Lung microvascular endothelial cell (primary cell): ENCODE measurements at places on chromosomes 12 and 14. TPM values are rescaled to one million over a fixed set of nuclear protein-coding genes. Genes with fewer than 3 reads are reported as not detected.

DNA sequence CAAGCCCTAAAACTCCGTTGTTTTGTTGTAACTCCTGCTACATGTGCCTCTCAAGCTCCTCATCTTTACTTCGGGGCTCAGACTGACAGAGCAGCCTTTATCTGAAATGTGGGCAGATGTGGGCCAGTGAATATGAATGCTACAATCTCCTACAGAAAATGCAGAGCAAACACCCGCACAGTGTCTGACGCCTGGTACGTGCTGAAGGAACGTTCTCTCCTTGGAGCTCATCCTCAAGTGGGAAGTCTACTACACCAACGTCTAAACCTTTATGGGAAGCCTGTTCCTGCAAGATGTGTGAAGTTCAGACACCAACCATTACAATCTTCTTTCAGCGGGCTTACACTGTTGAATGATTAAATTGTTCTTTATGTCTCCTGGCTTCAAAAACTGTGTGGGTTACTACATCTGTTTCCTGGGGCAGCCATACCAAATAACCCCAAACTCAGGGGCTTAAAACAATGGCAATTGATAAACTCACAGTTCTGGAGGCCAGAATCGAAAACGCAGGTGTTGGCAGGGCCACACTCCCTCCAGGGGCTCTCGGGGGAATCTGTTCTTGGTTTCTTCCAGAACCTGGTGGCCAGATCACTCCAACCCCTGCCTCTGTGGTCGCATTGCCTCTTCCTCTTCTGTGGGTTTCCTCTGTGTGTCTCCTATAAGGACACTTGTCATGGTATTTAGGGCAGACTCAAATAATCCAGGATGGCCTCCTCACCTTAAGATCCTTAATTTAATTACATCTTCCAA lies 179.7 kb upstream of the PLXNC1 start:
- DNase-seq, result no peak

GUCY2C gene
- not detected in 2 replicates for total RNA-seq

SLC38A4 gene
- total RNA-seq, result 1.1 and 1.6 TPM in 2 replicates

FAM90A1 gene
- total RNA-seq, result under 0.01 TPM in 1 of 2 replicates, not detected in the other

DNA sequence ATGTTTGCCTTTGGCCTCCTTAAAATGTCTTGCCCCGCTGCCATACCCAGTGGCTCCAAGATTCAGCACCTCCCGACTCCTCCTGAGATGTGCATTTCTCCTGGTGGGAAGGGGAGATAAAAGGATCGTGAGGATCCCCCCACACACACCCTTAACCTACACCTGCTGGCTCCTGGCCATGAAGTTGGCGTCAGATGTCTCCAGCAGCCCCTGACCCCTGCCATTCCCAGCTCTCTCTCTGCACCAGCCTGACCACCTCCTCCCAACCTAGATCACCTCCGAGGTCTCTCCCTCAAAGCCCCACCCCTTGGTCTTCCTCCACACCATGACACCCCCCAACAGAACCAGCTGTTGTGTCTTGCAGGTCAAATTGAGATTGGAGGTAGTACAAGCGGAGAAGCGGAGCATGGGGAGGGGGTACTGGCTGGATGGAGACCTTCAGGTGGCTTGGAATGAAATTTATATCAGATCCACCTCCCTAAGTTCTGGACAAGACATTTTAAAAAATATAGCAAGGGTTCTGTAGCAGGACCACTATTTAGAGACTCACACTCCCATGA lies 151.1 kb upstream of the FKBP4 start:
- no peak for DNase-seq

DNA sequence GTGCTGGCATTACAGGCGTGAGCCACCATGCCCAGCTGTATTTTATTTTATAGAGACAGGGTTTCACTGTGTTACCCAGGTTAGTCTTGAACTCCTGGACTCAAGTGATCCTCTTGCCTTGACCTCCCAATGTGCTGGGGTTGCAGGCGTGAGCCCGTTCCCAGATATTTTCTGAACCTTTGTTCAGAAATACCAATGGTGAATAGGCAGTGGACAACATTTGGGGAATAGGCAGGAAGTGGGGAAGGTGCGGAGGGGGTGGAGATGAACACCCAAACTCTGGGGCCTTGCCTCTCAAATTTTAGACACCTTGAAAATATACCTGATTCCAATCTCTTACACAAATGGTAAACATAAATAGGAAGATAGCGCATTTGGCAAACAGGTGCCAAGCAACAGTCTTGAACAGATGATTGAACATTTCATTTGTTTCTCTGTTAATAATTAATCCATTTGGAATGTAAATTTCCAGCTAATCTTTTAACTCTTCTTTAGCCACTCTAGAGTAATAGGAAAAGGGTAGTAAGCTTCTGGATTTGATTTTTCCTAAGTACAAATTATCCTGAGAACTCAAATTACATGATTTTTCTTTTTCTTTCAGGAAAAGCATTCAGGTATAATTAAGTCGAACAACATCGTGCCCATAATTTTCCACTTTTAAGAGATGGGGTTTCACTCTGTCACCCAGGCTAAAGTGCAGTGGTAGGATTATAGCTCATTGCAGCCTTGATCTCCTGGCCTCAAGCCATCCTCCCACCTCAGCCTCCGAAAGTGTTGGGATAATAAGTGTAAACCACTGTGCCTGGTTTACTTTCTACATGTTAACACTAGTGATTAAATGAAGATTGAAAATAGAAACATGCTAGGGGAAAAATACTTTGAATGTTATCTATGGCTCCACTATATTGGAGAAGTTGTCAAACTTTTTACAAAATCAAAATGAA lies 22.9 kb upstream of the RNF34 start:
- DNase-seq, result no peak

CISTR gene
- not detected in 2 replicates for total RNA-seq

GRCh38 chr14:20827326-20827725 lies 24.7 kb upstream of the RNASE1 start:
- no peak for DNase-seq

DNA sequence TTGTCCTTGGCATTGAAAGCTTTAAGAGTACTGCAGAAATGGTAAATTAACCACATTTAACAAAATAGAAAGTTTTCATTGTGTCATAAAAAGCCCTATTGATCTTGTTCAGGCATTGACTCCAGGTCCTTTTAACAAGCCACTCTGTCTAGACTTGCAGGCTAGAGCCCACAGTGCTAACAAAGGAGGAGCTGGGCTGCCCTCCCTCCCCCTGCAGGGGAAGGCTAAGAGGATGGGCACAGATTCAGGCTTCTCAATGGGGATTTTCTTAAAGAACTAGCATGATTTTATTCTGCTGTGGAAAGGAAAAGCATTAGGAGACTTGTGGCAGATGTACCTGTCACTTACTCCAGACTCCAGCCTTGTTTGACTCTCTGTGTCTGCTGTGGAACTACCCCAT lies 463.6 kb downstream of the NRXN3 start:
- no peak for DNase-seq

DNA sequence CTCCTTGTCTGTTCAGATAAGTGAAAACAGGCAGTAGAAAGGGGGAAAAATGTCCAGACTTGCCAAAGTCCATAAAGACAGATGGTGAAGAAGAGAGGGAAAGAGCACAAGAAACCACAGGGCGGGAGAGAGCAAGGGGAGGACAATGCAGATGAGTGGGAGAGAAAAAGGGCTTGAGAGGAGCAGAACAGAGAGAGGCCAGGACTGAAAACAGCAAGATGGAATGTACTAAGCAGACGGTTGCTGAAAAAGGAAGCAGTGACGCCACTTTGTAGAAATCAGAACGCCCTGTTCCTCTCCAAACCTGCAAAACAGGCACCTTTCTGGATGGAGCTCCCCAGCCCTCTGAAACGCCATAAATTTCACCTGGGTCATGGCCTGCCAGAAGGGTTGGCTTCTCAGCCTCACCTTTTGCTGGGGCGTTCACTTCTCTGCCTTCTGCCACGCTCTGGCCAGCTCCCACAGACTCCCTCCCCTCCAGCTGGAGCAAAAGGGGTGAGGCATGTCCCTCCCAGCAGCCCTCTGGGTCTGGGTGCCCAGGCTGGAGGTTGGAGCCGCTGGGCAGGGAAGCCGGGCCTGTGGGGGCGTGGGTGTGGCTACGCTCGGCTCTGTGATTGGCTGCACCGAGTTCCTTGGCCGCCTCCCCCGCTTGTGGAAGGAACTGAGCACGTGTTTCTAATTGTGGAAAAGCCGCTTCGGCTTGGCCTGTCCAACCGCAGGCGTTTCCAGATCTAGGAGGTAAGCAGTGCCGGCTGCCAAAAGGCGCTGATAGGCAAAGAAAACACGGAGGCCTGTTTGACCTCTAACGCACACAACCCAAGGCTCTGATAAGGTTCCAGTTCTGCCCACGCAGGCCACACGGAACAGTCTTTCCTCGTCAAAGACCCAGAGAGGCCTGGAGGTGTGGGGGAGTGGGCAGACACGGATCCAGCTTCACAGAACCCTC lies 29.3 kb downstream of the SLC7A8 start:
- peak; percentile 50 for DNase-seq

- peak; percentile 17 for DNase-seq
Measured at GRCh38 chr12:115946867-115947695, 330.4 kb downstream of the MED13L start.

KRT75 gene
- total RNA-seq, result not detected in 2 replicates

GRCh38 chr12:101967506-101967905 lies 90.1 kb downstream of the DRAM1 start:
- DNase-seq, result no peak

GRCh38 chr12:87766044-87766443 lies 263.2 kb downstream of the C12orf50 start:
- DNase-seq, result no peak

DNA sequence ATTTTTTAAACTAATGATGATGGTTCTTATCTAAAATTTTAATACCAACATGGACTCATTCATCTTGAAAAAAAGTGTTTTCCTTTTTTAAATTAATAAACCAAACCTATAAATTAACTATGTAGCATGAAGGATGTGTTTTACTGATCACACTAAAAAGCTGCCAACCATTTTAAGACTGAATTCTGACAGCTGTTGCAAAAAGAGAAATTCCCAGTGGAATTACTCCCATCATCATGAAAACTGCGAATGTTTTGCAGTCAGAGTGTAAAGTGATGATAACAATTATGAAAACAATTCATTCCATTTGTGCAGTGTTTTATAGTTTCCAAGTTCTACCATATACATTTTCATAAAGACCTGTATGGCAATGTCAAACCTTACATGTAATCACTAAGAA lies 232.8 kb downstream of the SLC2A13 start:
- no peak for DNase-seq

C12orf54 gene
- total RNA-seq, result not detected in 2 replicates

DNA sequence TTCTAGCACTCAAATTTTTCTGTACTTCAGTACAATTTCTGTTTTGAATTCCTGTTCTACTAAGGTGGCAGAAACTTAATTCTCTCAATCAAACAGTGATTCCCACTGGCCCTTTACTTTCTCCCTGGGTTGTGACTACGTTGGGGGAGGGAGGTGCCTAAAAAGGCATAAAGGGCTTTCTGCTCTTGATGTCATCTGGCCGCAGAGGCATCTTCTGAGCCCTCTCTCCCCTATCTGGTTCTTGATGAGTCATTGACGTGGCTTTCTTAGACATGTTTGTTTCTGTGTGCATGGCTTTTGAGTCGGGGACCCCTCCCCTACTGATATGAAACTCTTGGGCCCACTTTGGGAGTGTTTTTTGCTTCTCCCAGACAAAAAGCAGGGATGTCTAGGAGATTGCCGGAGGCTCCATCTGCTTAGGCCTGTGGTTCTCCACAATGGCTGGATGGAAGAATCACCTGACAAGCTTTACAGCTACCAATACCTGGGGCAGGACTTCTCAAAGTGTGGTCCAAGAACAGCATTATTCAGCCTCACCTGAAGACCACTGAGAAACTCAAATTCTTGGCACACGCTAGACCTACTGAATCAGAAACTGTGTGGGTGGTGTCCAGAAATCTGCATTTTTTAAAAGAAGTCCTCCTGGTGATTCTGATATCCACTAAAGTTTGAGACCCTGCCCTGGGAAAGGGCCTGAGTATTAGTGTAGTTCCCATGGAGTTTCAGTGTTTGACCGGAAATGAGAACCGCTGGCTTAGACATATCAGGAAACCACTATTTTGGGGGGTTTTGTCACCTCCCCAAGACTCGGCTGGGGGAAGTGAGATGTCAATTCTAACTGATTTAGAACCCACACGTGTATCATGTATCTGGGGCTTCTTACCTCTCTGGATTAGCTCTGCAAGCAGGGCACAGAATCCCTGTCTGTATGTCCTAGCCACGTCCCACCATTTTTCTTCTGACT lies 395.7 kb upstream of the PDE3A start:
- DNase-seq, result peak; percentile 35

- peak; percentile 68 for DNase-seq
Measured at GRCh38 chr12:12282761-12283425, 16.0 kb upstream of the LRP6 start.

CCDC38 gene
- total RNA-seq, result not detected in 2 replicates

RESF1 gene
- 30.4 and 39.7 TPM in 2 replicates for total RNA-seq

KRT85 gene
- not detected in 2 replicates for total RNA-seq

GRCh38 chr14:33734387-33734786 lies 216.5 kb downstream of the EGLN3 start:
- peak; percentile 88 for DNase-seq

- DNase-seq, result no peak
Measured at GRCh38 chr14:73492670-73493069, 1.9 kb downstream of the RIOX1 start.

GRCh38 chr12:109776624-109777023 lies 56.6 kb downstream of the TRPV4 start:
- no peak for DNase-seq

LTBR gene
- 29.9 and 49.2 TPM in 2 replicates for total RNA-seq

STON2 gene
- total RNA-seq, result 49.0 and 175 TPM in 2 replicates

DNA sequence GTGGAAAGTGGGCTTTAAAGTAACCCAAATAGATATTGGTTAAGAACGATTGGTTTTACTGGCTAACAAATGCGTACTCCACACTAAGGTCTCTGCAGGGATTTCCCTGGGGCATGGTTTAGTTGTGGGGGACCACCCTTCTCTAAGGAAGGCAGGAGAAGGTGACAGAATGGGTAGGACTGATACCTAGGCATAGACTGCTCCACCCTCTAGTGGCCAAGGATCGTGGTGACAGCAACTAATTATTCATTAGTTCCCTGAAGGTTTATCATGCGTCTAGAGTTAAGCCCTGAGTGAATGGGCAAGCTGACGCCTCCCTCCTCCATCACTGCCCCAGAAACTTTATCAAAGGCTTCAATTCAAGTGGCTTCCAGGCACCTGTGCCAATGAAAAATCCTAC lies 9.1 kb downstream of the FAM181A start:
- no peak for DNase-seq

DNA sequence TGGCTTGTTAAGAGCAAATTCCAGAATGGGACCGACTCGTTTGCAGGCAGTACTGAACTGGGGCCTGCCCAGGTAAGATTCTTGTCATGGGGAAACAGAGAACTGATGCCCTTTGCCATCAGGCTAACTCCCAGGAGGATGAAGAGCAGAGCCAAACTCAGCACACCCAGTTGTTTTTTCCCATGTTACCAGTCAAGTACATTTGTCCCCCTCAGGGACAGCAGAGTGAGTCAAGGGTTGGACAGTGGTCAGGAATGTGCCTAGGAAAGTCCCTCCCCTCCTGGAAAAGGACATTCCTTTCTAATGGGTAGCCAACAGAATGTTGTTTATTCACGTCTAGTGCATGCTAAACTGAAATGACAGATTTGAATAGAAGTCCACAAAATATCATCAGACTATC lies 1.6 kb downstream of the ART4 start:
- peak; percentile 92 for DNase-seq

GRCh38 chr12:75087654-75088053 lies 122.0 kb downstream of the KCNC2 start:
- peak; percentile 2 for DNase-seq
